ENCODE measurements at places on chromosomes 3 and 15.

DNA sequence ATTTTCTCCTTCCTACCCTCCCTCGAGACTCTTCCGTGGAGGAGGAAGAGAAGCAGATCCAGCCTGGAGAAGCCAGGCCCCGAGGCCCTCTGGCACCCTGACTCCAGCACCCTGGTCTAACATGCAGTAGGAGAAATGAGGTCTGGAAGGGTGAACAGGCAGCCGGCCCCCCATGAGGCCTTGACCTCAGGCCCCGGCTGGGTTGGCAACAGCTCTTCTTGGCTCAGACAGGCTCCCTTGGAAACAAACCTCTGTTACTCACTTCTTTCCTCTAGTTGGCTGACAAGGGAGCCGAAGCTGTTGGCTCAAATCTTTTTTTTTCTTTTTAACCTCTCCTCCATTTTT, 73.4 kb downstream of the CPN2 start:
- no peak for DNase-seq

DNA sequence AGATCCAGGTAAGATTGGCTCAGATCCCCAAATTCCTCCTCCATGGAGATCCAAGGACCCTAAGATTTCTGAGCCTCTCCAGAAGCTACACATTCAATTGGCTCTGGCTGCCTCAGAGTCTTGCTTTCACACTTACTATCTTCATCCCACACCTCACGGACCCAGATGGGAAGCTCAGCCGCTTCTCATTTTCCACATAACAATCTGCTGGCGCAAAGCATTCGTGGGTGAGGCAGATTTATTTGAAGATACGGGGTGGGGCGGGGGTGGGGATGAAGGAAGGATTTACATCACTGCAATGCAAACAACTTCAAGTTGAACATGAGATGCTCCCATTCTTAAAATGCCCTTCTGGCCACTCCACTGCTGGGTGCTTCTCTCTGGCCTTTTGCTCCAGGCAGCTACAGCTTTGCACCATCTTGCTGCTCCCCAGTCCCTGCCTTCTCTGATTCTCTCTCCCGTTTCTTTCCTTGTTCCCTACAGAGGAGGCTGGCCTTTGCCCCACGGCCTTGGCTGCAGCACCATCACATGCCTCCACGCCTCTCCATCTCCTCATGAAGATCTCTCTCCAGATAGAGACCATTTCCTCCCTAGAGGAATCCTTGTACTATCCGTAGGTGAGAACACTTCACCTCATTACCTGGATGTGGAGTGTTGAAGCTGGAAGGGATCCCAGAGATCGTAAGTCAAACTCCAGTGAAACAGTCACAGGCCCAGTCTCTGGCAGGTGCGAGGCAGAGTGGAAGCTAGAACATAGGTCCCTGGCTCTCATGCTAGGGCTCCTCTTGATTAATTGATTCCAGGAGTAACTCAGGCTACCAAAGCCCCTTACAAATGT, 175.9 kb downstream of the RPLP1 start:
- DNase-seq: no peak

- no peak for DNase-seq
These were observed 36.8 kb upstream of the CNTN3 start for GRCh38 chr3:74651292-74651691.

- no peak for DNase-seq
These were observed 118.9 kb upstream of the EOMES start for GRCh38 chr3:27840807-27841594.

DNA sequence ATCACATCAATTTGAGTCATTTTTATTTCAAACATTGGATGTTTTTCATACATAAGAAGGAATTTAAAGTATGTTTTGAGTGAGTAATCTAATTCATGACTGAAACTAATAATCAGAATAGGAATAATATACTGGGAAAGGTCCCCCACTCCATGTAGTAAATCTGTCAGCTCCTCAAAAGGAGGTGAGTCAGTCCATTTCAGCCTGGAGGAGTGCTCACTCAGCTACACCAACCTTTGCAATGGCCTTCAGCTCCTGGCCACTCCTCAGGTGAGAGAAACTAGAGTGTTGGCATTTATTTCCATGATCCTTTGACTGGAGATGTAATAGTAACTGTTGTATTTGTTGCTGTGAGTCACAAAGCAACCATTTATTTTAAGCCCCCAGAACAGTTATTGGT, 744.9 kb upstream of the ARRDC4 start:
- DNase-seq: no peak

- DNase-seq: peak; percentile 96
These were observed 428.3 kb upstream of the ATP11B start for GRCh38 chr3:182364723-182365650.

DNA sequence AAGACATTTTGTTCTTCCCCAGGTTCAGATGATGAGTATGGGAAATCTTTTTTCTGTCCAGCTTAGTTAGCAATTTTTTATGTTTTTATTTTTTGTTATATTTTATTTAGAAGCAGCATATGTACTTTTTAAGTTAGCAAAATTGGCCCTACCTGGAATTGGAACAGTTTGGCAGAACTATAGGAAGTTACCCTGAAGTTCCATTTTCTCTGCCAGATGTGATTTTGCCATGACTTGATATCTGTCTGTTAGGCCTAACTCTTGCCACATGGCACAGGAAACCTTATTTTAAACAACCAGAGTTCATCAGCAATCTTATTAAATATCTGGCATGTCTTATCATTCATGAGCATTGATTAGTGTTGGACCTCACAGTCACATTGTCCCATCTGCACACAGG, 67.1 kb downstream of the ADAMTSL3 start:
- DNase-seq: no peak

GRCh38 chr3:15007681-15008141, 57.4 kb downstream of the MRPS25 start:
- no peak for DNase-seq

GRCh38 chr3:4571690-4572334, 78.7 kb downstream of the ITPR1 start:
- no peak for DNase-seq

DNA sequence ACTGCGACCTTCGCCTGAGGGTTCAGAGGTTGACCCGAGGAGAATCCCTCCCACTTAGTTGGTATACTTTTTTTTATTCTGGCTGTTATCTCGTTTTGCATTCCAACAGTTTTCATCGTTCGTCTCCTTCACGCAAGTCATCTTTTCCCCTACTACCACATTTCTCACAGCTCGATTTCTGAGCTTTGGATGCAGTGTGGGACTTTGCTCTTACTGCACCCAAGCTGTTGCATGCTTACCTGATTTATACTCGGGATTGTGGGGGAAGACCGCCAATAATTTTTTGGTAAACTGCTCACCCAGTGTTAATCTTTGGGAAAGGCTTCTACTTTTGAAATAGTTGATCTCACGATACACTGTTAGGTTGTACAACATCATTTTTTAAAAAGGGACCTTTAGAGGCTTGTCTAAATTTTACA, 702 bp downstream of the TBC1D23 start:
- DNase-seq: no peak

GRCh38 chr3:76912841-76913383, 127.0 kb upstream of the ROBO2 start:
- no peak for DNase-seq

DNA sequence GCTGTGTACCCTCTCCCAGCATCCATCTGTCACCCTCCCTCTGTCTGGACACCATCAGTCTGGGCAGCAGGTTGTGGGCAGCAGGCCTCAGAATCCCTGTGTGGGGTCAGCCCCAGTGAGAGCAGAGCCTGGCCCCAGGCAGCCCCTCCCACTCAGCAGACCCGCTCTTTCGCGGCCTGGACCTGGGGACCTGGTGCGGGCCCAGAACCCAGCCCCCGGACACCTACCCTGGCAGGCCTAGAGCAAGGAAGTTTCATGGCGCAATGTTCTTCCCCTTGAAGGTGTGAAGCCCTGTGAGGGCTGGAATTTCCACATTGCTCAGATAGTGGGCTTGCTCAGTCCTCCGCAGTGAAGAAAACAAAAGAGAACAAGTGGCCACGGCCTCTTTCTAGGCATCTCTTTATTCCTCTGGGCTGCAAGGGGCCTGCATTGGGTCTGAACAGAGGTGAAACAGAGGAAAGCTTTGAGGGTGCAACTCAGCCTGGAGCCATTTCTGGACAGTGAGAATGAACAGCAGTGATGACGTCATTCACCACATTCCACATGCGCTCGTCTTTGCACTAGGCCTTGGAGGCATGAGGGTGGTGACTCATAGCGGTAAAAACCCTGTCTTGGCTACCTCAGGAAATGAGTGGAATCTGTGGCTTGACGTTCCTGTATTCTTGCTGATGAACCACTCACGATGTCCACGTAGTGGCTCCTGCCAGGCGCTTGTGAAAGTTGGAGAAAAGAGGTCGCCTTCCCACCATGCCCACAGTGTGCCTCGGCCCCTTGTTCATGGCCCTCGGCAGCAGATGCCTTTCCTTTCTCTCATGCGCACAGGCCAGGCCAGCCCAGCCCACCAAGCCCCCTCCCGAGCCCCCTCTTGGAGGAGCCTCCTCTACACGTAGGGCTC, 66.1 kb downstream of the SLC30A4 start:
- no peak for DNase-seq

- DNase-seq: no peak
These were observed 306.2 kb upstream of the DPPA4 start for GRCh38 chr3:109643590-109643989.

DNA sequence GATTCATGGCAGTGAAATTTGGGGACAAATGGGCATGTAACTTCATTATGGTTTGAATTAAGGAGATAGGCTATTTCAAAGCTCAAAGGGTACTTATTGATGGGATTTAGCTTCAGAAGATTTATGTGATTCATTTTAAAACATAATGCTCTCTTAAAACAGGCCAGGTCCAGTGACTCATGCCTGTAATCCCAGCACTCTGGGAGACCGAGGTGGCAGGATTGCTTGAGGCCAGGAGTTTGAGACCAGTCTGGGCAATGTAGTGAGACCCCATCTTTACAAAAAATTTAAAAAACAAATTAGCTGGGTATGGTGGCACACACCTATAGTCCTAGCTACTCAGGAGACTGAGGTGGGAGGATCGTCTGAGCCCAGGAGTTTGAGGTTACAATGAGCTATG, 11.5 kb downstream of the THAP10 start:
- DNase-seq: no peak

GRCh38 chr3:52315006-52315405, 1.1 kb upstream of the DNAH1 start:
- no peak for DNase-seq

DNA sequence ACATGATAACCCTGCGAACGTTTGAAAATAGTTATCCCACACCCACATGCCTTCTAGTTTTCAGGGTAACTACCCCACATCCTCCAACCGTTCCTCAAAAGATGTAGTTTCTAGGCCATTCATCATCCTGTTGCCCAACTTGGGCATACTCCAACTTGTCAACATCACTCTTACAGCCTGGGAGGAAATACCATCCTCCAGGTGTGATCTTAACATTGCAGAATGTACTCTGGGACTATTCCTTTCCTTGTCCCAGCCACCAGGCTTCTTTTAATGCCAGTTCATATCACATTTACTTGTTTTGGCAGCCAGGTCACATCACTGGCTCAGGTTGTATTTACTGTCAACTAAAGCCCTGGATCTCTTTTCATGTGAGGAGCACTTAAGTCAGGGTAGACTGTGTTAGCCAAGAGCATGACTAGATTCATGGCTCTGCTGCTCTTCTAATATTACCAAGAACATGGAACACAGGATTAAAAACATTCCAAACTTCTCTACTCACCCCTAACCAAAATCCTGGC, 4.0 kb upstream of the DENND6A start:
- no peak for DNase-seq

GRCh38 chr3:45488591-45488990, 100.2 kb downstream of the LARS2 start:
- DNase-seq: no peak

DNA sequence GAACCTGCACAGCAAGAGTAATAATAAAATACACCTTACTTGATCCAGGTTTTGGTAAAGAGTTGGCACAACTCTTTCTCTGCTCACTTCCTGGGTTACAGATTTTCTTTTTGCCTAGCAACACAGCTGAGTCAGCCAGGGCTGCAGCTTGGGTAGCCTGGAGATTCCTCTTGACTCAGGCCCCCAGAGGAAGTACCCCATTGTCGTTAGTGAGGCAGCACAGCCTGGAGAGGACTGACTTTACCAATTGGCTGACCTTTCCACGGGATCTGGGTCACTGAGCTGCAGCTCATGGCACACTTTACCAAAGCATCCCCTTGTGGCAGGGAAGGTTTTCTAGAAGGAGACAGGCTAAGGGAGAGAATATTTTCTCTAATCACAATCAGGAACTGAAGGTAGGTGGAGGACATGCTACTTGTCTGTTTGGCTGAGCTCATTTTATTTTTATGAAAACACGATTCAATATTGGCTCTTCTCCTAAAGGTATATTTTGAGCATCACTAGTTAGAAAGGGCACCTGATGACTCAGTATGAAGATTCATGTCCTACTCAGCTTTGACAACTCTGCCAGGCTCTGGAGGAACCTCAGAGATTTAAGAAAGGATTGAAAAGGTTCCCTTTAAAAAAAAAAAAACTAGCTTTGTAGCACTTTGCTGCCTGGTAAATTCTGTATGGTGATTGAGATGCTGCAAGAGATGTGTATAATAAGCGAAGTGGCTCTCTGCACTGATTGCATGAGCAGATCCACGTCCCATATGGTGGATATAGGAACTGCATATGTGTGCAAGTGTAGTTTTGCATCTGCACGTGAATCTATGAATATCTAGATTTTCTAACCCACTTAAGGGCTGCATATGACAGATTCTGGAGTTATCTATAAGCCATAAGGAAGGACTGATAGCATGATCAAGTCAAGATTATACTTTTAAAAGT, 124.8 kb downstream of the CHDH start:
- DNase-seq: no peak

- no peak for DNase-seq
These were observed 10.2 kb upstream of the FBLN2 start for GRCh38 chr3:13538520-13539291.

GRCh38 chr3:41193794-41194539, 5.3 kb upstream of the CTNNB1 start:
- DNase-seq: no peak

- no peak for DNase-seq
These were observed 269.8 kb upstream of the ADAMTS9 start for GRCh38 chr3:64957408-64958198.

- no peak for DNase-seq
These were observed 53.1 kb downstream of the CACNA2D2 start for GRCh38 chr3:50450209-50450921.

DNA sequence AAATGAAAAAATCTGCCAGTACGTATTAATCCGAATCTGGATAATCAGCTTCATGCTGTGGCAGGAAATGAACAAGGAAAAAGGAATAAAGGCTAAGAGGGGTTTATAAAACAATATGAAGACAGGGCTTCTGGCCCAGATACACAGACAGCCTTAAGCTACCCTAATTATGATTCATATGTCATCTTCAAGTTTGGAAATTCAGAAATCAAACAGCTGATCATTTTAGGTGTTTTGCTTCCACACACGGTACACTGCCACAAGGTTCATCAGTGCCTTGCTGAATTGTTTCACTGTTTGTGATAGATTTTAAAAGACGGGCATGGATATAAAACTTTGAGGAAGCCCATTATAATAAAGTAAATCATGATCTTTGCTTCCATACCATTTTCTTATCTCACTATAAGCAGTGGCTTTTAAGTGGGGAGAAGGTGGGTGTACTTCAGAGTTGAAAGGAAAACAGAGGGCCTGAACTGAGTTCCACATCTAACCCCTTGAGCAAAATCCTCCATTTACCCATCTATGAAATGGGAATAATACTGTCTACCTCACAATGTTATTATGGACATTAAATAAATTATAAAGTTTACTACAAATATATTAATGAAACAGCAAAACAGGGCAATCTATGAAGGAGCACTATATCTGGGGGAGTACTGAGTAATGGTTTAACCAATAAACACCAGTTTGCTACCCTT, 15.7 kb downstream of the GTPBP8 start:
- DNase-seq: no peak
